ENCODE measurements at places on chromosomes 12 and 14. TPM values are rescaled to one million over a fixed set of nuclear protein-coding genes. Genes with fewer than 3 reads are reported as not detected.

DNA sequence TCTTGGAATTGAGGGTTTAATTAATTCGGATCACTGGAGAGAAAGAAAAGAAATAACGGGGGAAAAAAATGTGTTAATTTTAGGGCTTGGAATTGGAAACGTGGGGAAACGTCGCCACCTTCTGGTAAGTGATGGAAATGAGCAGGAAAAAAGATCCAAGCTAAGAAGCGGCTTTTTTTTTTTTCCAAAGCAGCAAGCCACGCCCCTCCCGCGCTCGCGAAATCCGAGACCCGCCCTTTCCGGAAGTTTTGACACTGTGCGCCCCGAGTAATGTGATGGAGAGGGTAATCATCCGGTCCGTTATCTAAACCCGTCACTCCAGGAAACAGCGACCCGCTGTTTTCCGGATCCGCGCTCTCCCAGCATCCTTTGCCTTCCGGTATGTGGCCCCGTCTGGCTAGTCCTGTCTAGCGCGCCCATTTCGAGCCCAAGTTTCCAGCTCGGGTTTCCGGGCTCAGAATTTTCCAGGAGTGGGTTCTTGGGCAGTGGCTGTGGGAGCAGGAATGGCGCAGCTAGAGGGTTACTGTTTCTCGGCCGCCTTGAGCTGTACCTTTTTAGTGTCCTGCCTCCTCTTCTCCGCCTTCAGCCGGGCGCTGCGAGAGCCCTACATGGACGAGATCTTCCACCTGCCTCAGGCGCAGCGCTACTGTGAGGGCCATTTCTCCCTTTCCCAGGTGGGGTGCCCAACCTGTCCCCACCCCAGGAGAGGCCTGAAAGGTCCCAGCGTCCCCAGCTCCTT, at the start of gene ALG10B:
Gene ALG10B, plus strand, starts transcription at position 384 of the 739 bp plus-strand sequence. Its CDS starts 120 bp downstream, at position 504.
- peak within 1 kb of the TSS; percentile 87 for H3K27ac ChIP-seq
- H3K4me3 ChIP-seq: peak within 1 kb of the TSS; percentile 98
- DNase-seq: peak; percentile 98

- DNase-seq: no peak
- H3K27me3 ChIP-seq: no peaks in the 10 kb centered on the region
- no peaks in the 10 kb centered on the region for H3K4me1 ChIP-seq
- H3K36me3 ChIP-seq: no peaks in the 10 kb centered on the region
Observed at GRCh38 chr12:97194546-97194945, 268.1 kb upstream of the RMST start.

DNA sequence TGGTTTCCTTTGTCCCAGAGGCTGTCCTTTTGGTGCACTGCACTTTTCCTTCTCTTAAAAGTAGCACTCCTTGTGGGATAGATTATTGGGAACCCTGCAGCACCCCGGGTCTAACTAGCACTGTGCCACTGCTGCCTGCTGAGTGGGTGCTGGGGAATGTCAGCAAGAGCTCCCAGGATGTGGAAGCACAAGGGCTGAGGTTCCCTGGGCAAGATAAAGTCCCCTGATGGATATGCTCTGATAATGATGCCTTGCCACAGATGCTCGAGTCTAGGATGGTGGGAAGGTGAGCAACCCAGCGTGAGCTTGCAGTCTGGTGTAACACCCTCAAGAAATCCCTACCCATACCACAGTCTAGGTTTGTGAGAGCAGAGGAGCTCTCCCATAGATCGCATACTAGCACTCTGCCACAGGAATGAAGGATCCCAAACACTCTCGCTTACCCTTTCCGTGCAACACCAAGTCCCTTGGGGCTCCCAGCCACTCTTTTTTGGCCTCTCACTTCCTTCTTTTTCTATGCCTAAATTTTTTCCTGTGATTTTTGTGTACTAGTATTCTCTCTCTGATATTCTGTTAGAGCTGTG, 32.6 kb downstream of the USP15 start:
- no peak overlapping the region for H3K27ac ChIP-seq
- DNase-seq: no peak
- peaks cover 32% of the 10 kb centered on the region for H3K36me3 ChIP-seq
- H3K4me3 ChIP-seq: no peak overlapping the region
- no peaks in the 10 kb centered on the region for H3K27me3 ChIP-seq

- H3K27ac ChIP-seq: no peak overlapping the region
- peaks cover 5% of the 10 kb centered on the region for H3K36me3 ChIP-seq
- no peaks in the 10 kb centered on the region for H3K4me1 ChIP-seq
- no peak overlapping the region for H3K4me3 ChIP-seq
Observed at GRCh38 chr12:83150465-83151189, 463.9 kb downstream of the TMTC2 start.

DNA sequence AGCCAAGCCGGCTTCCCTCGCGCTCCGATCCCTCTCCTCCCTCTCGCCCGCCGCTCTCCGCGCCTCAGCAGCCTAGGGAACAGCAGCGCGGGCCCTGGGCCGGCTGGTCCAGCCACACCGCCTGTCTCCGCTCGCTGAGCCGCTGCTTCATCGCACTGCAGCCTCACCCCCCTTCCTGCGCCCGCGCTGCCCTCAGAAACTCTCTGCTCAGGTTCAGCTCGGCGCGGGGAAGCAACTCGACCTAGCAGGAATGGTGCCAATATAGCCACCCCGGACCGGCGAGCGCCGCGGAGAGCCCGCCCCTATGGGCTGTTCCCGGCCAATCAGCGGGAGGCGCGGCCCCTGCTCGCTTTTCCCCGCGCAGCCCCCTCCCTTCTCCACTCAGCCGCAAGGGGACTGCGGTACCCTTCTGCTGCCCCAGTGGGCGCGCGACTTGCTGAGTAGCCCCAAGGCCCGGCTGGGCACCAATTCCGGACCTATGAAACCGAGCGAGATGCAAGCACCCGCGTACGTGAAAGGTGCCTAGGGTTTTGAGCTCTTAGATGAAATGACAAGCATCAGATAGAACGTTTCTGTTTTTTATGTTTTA, at the start of gene ADAMTS20:
Gene ADAMTS20, minus strand, starts transcription at position 233 of the 589 bp plus-strand sequence. CDS start 282 bp downstream, outside the sequence.
- H3K27me3 ChIP-seq: peaks cover 24% of the 10 kb centered on the region
- no peaks in the 10 kb centered on the region for H3K4me1 ChIP-seq
- H3K4me3 ChIP-seq: no peak within 1 kb of the TSS
- DNase-seq: no peak
- no peaks in the 10 kb centered on the region for H3K36me3 ChIP-seq

DNA sequence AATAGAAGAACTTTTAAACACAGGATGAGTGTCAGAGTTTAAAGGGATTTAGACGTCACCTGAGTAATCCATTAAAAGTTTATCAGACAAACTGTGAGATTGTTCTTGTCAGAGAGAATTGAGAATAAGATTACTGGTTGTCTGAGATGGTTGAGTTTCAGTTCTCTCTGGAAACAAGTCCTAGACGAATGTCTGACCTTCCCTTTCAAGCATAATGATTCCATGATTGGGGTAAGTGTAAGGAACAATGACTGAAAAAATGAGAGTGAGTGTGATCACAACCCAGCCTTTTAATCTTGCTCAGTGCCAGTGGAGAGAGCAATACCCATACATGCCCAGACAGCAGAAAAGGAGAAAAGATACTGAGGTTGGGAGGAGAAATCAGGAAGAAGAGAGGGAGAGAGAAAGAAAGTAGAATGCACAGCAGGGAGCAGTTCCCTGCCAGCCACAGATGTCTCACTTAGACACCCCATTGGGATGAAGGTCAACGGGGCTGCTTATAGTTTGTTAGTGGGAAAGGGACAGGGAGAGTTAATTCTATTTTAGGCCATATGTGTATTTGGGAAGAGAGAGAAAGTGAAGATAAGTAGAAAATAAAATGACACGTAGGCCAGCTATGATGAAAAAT, 4.3 kb downstream of the GRIP1 start:
- no peak overlapping the region for H3K4me3 ChIP-seq
- peaks cover 31% of the 10 kb centered on the region for H3K27me3 ChIP-seq
- no peak overlapping the region for H3K27ac ChIP-seq
- no peaks in the 10 kb centered on the region for H3K36me3 ChIP-seq
- DNase-seq: no peak

DNA sequence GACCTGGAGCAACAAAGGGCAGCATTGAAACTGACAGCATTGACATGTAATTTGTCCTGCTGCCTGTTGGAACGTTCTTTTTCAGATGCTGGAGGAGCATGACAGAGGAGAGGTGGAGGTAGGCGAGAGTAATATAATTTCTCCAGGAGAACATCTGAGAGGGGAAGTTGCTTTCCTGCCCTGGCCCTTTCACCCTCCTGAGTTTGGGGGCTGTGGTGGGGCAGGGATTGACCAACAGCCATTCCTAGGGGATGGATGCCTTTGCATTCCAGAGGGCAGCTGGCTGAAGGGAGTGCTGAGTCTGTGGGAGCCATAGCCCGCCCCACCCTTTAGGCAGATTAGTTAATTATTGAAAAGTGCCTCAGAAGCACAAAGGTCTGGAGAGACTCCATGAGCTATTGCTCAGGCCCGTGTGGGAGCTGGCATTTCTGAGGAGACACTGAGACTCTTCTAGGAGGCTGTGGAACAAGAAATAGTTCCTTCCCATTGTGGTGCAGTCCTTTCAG, 73.5 kb downstream of the ARF6 start:
- H3K4me3 ChIP-seq: no peak overlapping the region
- no peaks in the 10 kb centered on the region for H3K27me3 ChIP-seq
- DNase-seq: no peak
- H3K36me3 ChIP-seq: no peaks in the 10 kb centered on the region

DNA sequence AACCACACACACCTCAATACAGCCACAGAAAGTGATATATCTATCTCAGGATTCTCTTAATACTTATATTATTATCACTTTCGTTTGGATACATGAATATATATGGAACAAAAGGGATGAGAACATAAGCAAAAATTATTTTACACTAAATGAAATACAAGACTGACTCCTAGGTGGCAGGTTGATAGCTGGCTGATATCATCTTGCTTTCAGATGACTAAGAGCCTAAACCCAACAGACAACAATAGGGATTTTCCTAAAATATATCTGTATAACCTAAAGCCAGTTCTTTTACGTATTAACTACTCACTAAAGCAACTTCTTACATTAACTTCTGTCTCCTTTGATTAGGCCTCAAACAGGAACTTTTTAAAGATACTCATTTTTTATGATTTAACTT, 65.1 kb downstream of the BAZ1A start:
- H3K36me3 ChIP-seq: peaks cover 25% of the 10 kb centered on the region
- H3K27ac ChIP-seq: no peak overlapping the region
- H3K4me1 ChIP-seq: peaks cover 12% of the 10 kb centered on the region

DNA sequence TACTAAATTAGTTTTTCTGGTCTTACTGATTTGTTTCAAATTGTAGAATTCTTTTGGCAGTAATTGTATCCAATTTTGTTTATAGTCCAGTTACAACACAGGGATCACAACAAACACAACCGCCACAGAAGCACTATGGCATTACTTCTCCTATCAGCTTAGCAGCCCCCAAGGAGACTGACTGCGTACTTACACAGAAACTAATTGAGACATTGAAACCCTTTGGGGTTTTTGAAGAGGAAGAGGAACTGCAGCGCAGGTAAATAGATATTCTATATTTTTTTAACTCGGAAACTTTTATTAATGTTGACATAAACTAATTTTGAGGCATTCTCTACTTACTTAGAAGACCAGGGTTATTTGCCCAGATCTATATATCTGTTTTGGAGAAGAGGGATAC, 17.8 kb downstream of the PAPOLA start:
- no peaks in the 10 kb centered on the region for H3K27me3 ChIP-seq
- no peak for DNase-seq
- no peak overlapping the region for H3K27ac ChIP-seq
- H3K36me3 ChIP-seq: peaks cover 39% of the 10 kb centered on the region
- H3K4me1 ChIP-seq: peaks cover 10% of the 10 kb centered on the region
- no peak overlapping the region for H3K4me3 ChIP-seq

DNA sequence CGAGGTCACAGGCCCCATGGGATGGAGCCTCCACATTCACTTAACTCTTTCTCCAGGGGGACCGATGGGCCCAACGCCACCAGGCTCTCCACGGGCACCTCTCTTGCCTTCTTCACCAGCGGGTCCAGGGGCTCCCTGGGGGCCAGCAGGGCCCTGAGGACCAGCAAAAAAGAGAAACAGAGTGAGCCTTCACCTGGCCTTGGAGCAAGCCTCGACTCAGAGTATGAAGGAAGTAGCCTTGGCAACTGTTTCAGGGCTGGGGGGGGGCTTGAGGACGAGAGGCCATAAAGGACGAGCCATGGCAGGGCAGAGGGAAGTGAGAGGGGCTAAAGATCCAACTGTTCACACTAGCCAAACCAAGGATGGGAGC, 18.0 kb downstream of the COL2A1 start:
- H3K27ac ChIP-seq: no peak overlapping the region
- no peak for DNase-seq
- no peaks in the 10 kb centered on the region for H3K36me3 ChIP-seq
- H3K4me1 ChIP-seq: no peaks in the 10 kb centered on the region
- peaks cover 11% of the 10 kb centered on the region for H3K27me3 ChIP-seq

DNA sequence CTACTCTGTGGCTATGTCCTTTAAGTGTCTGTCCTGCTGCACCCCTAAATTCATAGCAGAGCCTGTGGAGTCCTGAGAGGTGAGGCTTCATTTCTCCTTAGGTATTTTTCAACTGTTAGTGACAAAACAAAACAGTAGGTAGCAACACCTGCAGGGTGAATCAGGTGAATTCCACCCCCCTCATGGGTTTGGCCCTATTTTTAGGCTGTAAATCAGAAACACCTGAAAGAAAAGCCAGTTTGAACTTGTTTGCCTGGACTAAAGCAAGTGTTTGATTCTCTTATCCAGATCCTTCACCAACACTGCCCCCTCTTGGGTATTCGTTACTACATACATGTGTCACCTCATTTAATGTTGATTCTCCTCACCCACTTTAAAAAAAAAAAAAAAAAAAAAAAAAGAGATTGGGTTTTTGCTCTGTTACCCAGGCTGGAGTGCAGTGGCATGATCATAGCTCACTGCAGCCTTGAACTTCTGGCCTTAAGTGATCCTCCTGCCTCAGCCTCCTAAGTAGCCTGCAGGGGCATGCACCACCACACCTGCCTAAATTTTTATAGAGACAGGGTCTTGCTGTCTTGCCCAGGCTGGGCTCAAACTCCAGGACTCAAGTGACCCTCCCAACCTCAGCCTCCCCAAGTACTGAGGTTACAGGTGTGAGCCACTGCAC, 10.3 kb downstream of the TBPL2 start:
- peak overlapping the region; percentile 46 for H3K27ac ChIP-seq
- H3K36me3 ChIP-seq: no peaks in the 10 kb centered on the region
- DNase-seq: peak; percentile 87
- no peak overlapping the region for H3K4me3 ChIP-seq

Gene FBLN5
- 4.3 TPM for total RNA-seq

Gene PA2G4
- total RNA-seq: 205 TPM

Gene HELB
- total RNA-seq: 2.6 TPM

Gene ADAMTS20
- total RNA-seq: not detected

Gene RNF10
- total RNA-seq: 222 TPM

Gene RERGL
- total RNA-seq: not detected

Gene ARHGEF25
- 0.83 TPM for total RNA-seq
